ENCODE measurements at places on chromosomes 11 and 22. TPM values are rescaled to one million over a fixed set of nuclear protein-coding genes. Genes with fewer than 3 reads are reported as not detected.

PRR33 gene
- not detected for total RNA-seq

MN1 gene
- total RNA-seq: 16.0 TPM

MS4A7 gene
- total RNA-seq: not detected

SCUBE2 gene
- total RNA-seq: 1.5 TPM

EMID1 gene
- total RNA-seq: not detected

GTSE1 gene
- total RNA-seq: 0.50 TPM

TXN2 gene
- 27.8 TPM for total RNA-seq

GGT5 gene
- 1.2 TPM for total RNA-seq

SYT13 gene
- not detected for total RNA-seq

CST6 gene
- total RNA-seq: not detected

MUC5B gene
- total RNA-seq: not detected

ABCC8 gene
- not detected for total RNA-seq

SRRD gene
- 11.1 TPM for total RNA-seq

RNF121 gene
- 38.7 TPM for total RNA-seq

PARVG gene
- total RNA-seq: not detected

LDHAL6A gene
- total RNA-seq: not detected

CHADL gene
- 5.0 TPM for total RNA-seq

KRTAP5-8 gene
- total RNA-seq: not detected

GRIA4 gene
- total RNA-seq: not detected
